Endothelial cell (in vitro differentiated cells): ENCODE measurements at places on chromosomes 7 and 10. TPM values are rescaled to one million over a fixed set of nuclear protein-coding genes. Genes with fewer than 3 reads are reported as not detected.

The RBM33 gene
- 65.3 TPM for total RNA-seq

The OR9A2 gene
- not detected for total RNA-seq

The FAM25G gene
- not detected for total RNA-seq

The SLC39A12 gene
- total RNA-seq = 0.10 TPM

The CCNJ gene
- 67.1 TPM for total RNA-seq
